ENCODE measurements at places on chromosomes 7 and 10.

- no peak for DNase-seq
Measured at GRCh38 chr10:44828508-44829142, 82.5 kb upstream of the TMEM72 start.

- peak; percentile 75 for DNase-seq
Measured at GRCh38 chr7:105826143-105826542, 50.3 kb downstream of the ATXN7L1 start.

DNA sequence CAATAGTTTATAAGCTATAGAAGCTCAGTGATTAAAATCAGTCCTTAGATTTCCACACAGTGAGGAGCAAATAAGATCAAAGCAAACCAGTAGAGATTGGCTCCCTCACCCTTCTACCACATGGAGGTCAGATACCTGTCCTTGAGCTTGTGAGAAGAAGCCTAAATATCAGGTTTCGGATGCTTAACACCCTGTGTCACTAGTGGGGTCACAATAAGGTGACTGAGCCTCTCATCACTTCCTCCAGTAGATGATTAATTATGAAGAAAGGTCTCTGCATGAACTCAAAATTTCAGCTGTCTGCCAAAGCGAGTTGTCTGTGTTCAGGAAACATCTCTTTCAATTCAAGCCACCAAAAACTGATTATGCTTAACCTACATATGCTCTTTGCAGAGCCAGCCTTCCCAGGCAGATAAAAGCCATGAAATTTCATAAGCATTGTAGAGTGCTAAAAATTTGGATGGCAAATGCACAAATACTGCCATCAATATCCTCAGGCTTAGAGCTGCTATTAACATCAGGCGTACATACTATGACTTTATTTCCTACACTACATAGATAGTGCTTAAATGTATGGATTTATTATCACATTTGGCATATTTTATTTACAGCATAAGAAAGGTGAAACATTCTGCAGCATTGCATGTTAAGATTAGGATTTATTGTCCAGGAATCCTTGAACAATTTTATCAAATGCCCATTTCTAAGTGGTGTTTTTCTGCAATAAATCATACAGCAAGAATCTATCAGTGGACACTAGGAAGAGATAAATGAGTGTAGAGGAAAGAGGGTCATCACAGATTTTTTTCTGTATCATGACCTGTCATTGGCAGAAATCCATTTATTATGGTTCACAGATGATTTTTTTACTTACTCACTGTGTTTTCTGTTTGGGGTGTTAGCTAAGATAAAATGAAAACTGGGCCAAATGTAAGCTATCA, 285.1 kb upstream of the SP8 start:
- DNase-seq: no peak

DNA sequence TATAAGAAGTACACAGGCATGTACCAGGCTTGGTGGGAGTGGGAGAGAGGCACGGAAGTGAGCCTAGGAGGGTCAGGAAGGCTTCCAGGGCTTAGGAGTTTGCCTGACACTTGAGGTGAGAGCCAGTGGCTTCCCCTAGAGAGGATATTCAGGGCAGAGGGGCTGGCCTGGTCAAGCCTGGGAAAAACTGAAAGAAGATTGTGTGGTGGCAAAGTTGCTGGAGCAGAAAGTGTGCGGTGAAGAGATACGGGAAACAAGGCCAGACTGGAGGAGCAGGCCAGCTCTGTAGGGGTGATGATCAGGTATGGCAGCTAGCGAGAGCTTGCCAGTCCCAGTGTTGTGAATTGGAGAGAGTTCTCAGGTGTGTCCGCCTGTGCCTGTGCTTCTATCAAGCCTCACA, 129.9 kb downstream of the CCNY start:
- DNase-seq: no peak

DNA sequence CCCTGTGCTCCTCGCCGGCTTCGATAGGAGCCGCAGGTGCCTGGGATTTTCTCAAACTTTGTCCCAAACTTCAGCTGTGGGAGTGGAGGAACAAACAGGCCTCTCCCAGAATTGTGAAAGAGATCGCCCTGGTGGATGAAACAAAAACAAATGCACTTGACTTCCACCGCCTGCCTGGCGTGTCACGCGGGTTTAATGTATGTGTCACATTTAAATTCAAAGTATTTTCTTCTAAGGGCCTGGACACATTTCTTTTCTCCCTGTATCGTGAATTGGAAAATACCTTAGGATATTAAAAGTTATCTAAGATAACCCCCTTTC, 694 bp upstream of the WASL start:
- DNase-seq: peak; percentile 85

DNA sequence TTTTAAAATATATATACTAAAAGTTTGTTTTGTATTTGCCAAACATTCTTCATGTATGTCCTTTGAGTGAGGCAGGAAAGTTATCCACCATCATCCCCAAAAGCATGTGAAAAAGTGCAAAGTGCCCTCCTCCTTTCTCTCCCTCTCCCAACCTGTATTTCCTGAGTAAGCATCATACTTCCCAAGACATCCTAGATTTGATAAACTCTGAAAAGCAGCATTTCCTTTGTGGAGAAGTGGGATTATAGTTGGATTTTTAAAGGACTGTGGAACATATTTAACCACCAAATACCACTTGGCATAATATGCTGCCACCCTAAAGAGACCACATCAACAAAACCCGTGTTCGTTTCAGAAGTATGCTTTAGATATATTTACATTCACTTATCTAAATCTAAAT, 36.9 kb downstream of the NET1 start:
- DNase-seq: no peak

DNA sequence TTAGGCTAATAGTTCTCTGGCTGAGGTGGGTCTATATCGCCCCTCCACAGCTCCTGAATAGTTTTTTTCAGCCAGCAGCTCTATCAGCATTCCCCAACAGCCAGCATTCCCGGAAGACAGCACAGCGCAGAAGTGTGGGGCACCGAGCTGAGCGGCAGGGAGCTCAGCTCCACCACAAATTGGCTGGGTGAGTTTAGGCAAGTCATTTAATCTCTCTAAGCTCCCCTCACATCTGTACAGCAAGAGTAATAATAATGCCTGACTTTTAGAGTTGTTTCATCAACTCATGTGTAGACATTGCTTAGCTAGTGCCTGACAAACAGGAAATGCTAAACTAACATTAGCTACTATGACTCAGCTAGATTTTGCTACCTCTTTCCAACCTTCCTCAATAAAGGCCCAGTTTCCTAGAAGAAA, 247.9 kb upstream of the PTN start:
- DNase-seq: peak; percentile 40

DNA sequence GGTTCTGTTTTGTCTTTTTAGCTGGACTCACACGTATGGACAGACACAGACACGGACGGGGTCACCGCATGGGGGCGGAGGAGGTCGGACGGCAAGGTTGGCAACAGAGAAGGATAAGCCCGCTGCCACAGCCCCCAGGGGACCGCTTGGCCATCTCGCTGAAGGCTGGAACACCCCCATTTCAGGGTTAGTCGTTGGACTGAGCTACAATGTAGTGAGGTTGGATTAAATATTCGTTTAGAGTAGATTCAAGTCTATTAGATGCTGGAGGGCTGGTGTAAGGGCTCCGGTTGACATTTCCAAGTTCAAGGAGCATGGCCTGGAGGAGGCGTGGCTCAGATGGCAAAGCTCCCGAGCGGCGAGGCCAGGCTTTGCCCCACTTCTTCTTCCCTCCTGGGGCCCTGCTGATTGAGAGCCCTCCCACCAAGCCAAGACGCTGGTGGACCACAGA, 35.2 kb downstream of the PPIF start:
- DNase-seq: no peak

DNA sequence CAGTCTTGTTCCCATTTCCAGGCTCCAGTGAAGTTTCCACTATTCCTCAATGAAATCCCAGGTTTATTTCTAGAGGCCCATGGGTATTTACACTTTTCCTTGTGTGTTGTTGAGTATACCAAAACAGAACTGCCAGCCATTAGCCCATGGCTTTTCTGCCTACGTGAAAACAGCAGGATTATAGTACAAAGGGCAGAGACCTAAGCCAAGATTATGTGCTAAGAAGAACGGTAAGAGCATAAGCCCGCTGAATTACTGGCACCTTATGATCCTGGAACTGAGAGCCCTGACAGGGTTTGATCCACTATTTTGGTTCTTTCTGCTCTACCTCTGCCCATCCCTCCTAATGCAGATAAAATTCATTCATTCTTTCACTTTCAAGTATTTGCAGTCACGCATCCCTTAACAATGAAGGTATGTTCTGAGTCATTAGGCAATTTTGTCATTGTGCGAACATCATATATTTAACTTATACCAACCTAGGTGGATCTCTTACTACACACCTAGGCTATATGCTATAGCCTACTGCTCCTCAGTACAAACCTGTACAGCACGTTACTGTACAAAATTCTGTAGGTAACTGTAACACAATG, 16.0 kb downstream of the SEMA3C start:
- peak; percentile 45 for DNase-seq

DNA sequence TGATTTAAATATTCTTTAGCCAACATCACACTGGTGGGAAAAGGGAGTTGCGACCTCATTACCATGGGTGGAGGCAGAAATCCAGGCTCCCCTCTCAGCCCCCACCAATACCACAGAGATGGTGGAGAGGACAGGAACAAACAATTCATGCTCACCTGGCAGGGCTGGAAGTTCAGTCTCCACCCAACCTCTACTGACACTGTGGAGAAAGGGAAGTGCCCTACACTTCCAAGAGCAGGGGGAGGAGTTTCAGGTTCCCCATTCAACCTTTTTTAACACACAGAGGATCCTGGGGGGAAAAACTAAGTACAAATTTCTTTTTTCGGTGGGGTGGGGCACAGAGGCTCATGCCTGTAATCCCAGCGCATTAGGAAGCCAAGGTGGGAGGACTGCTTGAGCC, 210.1 kb upstream of the KCTD7 start:
- no peak for DNase-seq

GRCh38 chr10:98382691-98383101, 32.3 kb downstream of the PYROXD2 start:
- no peak for DNase-seq

DNA sequence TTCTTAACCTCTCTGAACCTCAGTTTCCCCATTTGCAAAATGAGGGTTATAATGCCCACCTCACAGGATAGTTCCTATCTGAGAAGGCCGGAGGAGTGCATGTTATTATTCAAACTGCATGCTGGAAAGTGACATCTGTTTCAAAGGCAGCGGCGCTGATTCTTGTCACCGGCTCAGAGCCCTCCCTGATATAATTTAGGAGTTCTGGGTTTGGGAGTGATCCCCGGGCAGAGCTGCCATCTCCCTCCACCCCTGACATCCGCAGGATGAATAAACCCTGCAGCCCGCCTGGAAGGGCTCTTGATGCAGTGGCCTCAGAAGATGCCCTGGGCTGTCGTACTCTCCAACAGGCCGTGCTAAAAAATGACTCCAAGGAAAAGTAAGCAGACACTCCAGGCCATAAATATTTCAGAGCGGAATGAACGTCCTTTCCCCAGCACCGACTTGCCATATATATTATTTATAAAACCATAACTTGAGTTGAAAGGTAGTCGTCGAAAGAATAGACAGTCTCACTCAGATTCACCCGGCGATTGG, 47.0 kb upstream of the MYL10 start:
- no peak for DNase-seq

- DNase-seq: peak; percentile 85
Measured at GRCh38 chr7:87316846-87317552, 28.5 kb upstream of the CROT start.

DNA sequence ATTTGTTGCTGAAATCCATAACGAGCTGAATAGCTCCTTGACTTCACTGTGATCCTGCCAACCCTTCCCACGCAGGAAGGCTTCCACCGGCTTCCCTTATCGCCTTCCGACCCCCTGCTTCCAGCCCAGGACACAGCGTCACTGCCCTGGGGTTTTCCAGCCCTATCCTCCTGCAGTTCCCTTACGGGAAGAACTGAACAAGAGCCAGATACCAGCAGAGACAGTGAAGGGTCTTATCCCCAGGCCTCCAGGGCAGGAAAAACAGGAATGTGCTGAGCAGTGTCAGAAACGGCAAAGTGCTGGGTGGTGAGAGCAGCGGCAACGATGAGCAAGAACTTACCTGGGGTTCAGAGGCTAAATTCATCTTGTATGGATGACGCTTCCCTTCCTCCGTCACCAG, 22.4 kb downstream of the PDLIM1 start:
- no peak for DNase-seq

DNA sequence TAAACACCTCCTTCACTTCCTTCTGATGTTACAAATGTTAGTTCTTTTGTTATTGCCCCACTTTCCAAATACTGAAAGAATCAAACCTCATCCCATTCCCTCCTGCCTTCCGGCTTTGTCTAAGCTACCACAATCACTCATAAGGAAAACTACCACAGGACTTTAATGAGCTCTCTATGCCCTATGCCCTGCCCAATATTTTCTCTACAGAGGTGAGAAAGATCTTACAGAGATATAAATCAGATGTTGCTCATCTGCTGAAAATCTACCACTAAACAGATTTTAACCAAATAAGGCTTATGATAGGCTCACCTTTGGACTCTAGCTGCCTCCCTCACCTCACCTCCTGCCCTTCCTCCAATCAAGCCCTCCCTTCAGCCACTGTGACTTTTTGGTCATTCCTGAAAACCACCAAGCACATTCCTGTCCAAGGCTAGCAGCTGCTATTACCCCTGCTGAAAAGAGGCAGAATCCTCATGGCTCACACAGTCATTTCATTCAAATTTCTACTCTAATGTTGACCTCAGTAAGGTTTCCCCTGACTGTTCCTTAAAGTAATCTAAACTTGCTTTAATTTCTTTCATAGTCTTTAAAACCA, 7.7 kb downstream of the ZNF33B start:
- no peak for DNase-seq

- DNase-seq: no peak
Measured at GRCh38 chr7:94128072-94128471, 123.9 kb upstream of the BET1 start.
